ENCODE measurements at places on chromosomes 3 and 15.

GRCh38 chr3:141400073-141400971 lies 32.0 kb downstream of the ZBTB38 start:
- peak; percentile 42 for DNase-seq

- no peak for DNase-seq
Measured at GRCh38 chr3:71858503-71859122, 73.7 kb upstream of the PROK2 start.

GRCh38 chr15:82970078-82970686 lies 15.8 kb upstream of the RAMAC start:
- no peak for DNase-seq

- DNase-seq: no peak
Measured at GRCh38 chr15:38545179-38545578, 19.4 kb downstream of the RASGRP1 start.

DNA sequence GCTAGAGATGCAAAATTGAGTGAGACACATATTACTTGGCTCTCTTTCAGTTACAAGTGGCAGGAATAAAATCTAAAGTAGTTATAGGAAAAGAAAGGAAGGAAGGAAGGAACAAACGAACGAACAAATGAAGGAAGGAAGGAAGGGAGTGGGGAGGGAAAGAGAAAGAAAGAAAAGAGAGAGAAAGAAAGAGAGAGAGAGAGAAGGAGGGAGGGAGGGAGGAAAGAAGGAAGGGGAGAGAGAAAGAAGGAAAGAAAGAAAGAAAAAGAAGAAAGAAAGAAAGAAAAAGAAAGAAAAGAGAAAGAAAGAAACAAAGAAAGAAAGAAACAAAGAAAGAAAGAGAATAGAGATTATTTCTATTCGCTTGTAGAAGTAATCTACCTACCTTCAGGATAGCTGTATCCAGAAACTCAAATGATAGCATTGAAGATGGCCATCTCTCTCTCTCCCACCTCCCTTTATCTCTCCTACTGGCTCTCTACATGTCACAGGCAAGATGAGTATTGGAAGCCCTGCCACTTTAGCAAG lies 229.7 kb upstream of the TLE3 start:
- DNase-seq: no peak

- no peak for DNase-seq
Measured at GRCh38 chr15:99279827-99280226, 28.5 kb downstream of the LRRC28 start.

DNA sequence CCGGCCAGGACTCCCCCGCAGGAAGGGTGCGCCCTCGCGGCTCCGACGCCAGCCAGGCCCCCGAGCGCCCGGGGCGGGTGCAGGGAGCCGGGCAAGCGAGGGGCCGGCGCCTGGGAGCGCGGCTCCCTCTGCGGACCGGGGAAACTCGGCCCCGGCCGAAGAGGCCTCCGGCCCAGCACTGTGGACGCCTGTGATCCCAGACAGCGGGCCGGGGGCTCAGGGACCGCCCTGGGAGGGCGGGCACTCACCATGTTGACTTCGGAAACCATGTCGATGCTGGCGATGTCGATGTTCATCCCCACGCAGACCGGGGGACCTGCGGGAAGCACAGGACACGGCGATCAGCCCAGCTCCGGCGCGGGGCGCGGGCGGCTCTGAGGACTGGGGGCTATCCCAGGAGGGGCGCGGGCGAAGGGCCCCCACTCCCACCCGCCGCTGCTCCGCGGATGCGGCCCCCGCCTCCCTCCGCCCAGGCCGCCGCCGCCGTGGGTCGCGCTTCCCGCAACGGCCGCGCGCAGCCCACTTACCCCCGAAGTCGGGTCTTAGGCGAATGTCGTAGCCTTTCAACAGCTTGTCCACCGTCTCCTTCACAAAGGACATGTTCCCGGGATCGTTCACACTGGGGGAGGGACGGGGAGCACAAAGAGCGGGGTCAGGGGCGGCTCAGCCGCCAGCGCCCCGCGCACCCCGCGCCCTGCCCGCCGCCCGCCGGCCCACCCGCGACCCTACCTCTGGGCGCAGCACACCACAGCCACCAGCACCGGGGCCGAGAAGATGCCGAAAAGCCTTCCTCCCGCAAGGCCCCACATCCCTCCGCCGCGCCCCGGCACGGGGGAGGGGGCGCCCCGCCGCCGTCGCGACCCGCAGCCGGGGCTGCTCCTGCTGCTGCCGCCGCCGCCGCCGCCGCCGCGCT lies at the start of gene GABRB3:
TSS of gene GABRB3 (minus strand) at position 913 of the 913 bp plus-strand sequence.
- DNase-seq: no peak

GRCh38 chr3:123305192-123305591 lies 103.4 kb downstream of the SEC22A start:
- no peak for DNase-seq

DNA sequence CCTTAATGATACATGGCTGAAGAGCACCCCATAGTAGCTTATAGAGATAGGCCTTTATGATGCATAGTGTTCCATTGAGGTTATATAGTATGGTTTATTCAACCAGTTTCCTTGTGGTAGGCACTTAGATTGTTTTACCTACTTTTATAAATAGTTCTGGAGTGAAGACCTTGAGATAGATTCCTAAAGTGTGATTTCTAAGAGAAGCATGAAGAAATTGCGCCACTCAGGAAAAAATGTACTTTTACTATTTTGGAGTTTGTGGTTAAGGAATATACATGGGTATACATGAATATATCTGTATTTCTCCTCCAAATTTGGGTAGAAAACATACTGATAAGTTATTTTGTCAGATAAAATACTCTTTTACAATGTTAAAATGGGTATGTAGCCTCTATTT lies 70.5 kb downstream of the CHD2 start:
- no peak for DNase-seq

DNA sequence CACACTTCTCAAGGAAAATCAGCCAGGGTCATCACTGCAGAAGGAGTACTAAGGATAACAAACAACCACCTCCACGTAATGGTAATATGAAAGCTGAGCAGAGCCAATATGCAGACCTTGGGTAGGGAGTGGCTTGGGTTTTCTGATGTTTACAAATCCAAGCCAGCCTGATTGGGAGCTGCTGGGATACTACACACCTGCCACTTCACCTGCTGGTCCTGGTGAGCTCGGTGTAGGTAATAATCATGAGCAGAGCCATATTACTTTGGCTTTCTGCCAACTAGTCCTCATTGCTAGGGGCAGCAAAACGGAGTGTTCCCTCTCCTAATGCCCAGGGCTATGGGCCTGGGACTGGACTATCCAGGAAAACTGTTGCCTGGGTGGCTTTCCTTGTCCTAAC lies 433.5 kb upstream of the PPP2R3A start:
- no peak for DNase-seq

DNA sequence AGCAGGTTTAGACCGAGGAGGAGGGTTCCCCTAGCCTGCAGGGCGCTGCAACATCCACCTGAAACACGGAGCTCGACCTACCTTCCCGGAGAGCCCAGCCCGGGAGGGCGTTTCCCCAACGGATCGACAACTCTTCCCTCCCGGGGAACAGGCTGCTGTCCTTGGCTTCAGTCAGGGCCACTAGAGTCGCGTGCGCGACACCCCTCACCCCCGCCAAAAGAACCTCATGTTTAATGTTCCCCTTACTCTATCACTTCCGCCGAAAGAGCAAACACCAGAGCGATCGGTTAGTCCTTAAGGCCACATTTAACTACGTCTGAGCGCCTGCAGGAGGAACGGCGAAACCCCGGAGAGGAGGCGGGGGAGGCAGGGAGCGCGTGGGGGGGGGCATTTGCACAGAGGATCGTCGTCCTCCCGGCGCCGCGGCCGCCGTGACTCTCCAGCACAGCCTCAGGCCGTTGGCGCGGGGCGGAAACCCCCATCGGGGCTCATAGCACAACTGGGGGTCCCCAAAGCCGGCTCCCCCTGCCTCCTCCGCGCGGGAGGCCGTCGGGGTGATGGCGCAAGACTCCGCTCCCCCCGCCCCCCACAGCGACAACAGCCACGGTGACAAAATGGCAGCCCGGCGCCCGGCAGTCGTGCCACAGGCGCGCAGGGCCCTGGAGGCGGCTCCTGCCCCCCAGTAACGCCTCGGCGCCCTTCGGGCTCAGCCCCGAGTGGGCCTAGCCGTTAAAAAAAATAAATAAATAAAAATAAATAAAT lies 3.2 kb downstream of the ANP32A start:
- peak; percentile 77 for DNase-seq

- DNase-seq: peak; percentile 77
Measured at GRCh38 chr15:91302588-91303439, 202.8 kb downstream of the SV2B start.

DNA sequence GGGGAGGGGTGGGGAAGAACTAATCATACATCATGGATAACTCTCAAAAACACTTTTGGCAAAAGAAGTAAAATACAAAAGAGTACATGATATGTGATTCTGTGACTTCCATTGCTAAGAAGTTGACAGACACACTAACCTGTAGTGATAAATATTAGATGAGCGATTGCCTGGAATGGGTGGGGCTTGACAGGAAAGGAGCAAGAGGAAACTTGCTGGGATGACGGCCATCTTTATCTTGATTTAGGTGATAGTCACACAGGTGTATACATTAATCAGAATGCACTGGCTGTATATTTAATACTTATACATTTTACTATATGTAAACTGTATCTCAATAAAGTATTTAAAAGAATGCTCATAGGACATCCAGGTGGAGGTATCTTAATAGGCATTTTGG lies 13.1 kb downstream of the PARL start:
- DNase-seq: no peak

DNA sequence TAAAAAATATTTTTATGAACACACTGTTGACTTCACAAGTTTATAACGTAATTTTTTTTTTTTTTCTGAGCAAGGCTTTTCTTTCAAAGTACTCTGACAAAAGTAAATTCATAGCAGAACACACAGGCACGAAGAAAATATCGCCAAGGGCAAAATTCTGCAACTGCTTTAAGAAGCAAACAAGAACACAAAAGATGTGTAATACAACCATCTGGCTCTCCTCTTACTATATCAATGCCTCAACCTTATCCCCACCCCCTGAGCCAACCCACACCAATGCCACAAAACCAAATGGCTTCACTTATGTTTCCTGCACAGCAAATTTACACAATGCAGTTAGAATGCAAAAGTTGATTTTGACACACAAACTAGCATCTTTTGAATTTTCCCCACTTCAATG lies 274.2 kb downstream of the FOXP1 start:
- no peak for DNase-seq

DNA sequence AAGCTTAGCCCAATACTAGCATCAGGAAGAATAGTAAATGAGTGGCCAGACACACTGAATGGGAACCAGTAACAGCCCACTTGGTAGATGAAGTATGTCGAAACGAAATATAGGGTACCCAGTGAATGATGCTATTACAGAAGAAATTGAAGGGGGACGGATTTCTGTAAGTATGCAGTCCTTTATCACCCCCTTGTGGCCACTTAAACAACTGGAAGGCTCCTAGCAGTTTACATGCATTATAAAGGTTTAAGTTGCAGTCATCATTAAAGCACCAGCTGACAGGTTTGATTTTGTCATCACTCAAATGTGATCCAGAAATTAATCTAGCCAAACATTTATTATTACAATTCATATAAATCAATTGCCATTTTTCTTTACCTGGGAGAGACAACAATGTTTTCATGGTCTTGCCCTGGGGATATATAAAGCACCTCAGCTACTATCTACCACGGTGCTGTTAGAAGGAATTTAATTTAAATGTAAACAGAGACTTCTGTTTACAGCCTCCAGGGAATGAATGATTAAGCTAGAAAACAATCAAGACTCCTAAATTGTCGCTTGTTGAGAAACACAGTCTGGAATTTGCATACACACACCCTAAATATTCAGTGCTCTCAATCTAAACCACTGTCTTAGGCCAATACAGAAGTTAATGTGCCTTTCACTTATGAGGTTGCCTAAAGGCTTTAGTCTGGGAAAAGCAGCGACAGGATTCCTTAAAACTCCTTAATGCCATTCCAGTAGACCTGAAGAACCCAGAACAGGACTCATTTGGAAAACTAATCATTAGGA lies 7.8 kb downstream of the EIF1B start:
- DNase-seq: peak; percentile 76

DNA sequence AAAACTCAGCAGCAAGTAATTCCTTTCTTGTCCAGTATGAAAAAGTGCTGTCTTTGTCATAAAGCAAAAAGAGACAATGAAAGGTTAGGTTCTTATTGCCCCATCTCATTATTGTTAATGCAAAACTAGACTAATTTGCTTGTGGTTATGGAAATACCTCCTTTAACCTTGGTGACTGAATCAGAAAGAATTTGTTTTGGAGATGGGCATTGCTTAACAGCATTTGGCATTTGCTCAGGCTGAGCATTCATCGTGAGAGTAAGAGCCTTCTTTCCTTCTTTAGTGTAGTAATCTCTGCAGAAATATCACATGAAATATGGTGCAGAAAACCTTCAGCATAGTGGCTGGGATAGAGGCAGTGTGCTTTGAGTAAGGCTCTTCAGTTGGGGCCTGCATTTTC lies 103.1 kb downstream of the CNTN6 start:
- no peak for DNase-seq

DNA sequence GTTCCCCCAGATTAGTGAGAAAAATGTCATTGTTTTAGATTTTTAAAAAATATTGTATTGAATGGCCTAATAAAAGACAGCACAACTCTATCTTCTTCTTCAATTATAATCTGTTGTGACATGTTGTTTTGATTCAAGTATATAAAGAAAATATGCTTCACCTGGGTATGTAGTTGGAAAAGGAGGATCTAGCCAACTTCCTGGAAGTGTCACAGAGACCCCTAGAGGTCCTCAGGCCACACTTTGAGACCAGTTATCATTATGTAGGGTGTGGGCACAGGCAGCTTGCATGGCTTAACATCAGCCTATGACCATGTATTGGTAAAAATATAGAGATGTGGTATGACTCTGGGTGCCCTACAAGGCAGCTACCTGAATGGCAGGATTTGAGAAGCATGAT lies 14.7 kb upstream of the RYR3 start:
- no peak for DNase-seq

DNA sequence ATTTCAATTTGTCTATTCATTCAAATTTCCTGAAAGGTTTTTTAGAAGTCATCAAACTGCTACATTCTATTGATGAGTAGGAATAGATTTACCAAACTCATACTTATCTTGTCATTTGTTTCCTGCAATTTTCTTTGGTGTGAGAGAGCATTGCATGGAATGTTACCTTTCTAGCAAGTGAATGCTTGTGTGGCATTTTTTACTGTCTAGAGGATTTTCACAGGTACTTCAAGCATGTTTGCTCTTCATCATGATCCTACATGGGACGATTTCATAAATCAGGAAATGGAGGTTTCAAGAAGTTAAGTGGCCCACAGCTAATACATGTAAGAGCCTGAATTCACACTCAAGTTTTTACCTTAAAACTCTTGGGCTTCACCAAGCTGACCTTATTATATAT lies 26.1 kb downstream of the TGFBR2 start:
- no peak for DNase-seq

DNA sequence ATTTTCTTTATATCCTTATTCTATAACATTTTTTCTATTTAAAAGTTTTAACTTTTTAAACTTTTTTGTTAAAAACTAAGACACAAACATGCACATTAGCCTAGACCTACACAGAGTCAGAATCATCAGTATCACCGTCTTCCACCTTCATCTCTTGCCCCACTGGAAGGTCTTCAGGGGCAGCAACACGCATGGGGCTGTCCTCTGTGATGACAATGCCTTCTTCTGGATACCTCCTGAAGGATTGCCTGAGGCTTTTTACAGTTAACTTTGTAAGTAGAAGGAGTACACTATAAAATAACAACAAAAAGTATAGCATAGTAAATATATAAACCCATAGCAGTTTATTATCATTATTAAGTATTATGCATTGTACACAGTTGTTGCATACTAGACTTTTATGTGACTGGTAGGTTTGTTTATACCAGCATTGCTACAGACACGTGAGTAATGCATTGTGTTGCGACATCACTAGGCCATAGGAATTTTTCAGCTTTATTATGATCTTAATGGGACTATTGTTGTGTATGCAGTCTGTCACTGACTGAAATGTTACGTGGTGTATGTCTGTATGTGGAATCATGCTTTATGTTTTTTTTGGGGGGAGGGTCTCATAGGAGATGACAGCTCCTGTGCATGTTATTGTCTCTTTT lies 18.2 kb downstream of the ATP1B3 start:
- no peak for DNase-seq
